Activated CD4-positive, alpha-beta T cell treated with anti-CD3 and anti-CD28 coated beads, Interleukin-2, amount 50 U/mL, for 48 hours (primary cell): ENCODE measurements at places on chromosomes 12 and 14.

DNA sequence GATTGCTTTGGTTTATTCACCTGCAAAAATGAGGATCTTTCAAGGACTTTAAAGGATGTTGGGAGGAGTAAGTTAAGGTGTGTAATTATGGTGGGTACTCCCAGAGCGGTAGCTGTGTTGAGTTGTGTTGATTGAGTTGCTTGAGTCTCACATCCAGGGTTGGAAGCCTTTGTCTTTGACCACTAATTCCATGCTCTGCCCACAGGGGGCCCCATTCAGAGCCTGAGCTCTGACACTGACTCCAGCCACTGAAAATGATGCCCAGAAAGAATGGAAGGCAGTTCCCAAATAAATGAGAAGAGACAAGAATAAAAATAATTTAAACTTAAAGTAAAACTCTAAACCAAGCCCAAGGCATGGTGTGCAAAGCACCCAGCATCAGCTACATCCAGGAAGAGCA, 237.4 kb upstream of the PWP1 start:
- peak; percentile 3 for DNase-seq

GRCh38 chr12:2988494-2988893, 29.3 kb downstream of the TEAD4 start:
- DNase-seq = no peak

- DNase-seq = no peak
Measured at GRCh38 chr12:89844539-89844938, 135.9 kb upstream of the ATP2B1 start.

- DNase-seq = no peak
Measured at GRCh38 chr12:124679533-124680371, 112.3 kb upstream of the NCOR2 start.

GRCh38 chr14:64696355-64696857, 7.8 kb upstream of the PLEKHG3 start:
- no peak for DNase-seq

GRCh38 chr14:66572826-66573225, 64.9 kb downstream of the GPHN start:
- no peak for DNase-seq

GRCh38 chr14:46887144-46887543, 235.6 kb upstream of the RPL10L start:
- no peak for DNase-seq

GRCh38 chr12:24768415-24768814, 180.5 kb downstream of the BCAT1 start:
- DNase-seq = no peak

- no peak for DNase-seq
Measured at GRCh38 chr12:10393291-10393690, 3.5 kb upstream of the KLRK1 start.

DNA sequence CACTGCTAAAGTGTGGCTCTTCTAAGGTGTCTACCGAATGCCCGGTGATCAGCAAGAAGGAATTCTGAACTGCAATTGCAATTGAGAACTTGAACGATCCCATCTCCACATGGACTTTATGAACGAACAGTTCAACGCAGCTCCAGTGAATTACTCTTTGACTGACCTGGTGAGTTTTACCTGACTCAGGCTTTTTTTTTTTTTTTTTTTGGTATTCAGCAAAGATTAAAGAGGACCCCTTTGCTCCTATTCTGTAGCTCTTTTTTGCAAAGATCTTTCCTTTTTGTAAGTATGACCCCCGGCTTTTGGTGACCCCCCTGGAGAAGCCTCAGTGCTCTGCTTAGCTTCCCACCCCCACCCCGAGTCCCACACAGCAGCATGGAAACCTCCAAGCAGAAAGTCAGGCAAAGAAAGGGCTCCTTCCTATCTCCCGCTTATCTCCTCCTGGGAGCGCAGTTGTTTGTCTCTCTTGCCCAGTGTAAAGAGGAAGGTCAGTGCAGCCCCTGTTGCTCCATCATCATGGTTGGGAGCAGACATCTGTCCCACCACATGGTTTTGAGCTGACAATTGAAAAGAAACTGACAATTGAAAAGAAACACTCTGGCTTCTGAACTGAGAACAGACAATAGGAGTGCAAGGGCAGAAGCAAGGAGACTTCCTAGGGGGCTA, 72.1 kb upstream of the DIO3 start:
- DNase-seq = no peak

- DNase-seq = no peak
Measured at GRCh38 chr14:61774861-61775260, 12.6 kb downstream of the SNAPC1 start.

- DNase-seq = no peak
Measured at GRCh38 chr12:120286768-120287490, 4.8 kb downstream of the RNU4-2 start.

DNA sequence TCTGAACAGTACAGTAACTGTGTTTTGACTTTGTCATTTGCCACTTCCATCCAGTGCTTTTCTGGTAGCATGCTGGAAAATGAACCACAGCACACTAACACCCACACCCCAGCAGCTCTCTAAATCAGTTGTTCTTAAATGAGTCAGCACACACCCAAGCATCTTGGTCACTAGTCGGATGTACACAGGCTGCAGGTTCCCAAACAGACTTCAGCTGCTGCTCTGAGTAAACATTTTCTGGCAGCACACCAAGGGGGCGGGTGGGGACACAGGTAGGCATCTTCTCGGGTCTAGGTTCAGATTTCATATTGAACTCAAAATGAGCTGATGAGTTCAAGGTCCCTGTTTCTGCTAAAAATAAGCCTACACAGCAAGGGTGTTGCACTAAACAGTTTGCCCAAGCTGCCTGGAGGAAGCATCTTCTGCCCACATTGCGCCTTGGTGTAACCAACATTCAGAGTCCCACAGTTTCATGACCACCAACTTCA, 39.8 kb downstream of the IFNG start:
- DNase-seq = peak; percentile 74

GRCh38 chr14:35406506-35407305, 2.2 kb upstream of the NFKBIA start:
- no peak for DNase-seq

DNA sequence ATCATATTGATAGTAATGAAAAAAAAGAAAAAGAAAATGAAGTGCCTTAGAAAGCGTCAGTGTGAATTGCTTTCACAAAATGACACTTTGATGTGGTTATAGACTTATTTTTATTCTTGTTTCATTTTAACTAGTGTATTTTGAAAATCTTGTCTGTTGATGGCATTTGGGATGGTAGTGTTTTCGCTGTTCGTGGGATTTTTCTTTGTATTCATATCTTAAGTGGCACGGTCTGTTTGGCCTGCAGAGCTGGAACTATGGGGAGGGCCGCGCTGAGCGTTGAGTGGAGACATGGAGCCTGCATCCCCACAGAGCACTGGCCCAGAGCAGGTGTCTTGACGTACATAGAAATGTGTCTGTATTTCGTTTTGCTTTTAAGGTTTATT, 61.6 kb downstream of the WDR20 start:
- peak; percentile 42 for DNase-seq

DNA sequence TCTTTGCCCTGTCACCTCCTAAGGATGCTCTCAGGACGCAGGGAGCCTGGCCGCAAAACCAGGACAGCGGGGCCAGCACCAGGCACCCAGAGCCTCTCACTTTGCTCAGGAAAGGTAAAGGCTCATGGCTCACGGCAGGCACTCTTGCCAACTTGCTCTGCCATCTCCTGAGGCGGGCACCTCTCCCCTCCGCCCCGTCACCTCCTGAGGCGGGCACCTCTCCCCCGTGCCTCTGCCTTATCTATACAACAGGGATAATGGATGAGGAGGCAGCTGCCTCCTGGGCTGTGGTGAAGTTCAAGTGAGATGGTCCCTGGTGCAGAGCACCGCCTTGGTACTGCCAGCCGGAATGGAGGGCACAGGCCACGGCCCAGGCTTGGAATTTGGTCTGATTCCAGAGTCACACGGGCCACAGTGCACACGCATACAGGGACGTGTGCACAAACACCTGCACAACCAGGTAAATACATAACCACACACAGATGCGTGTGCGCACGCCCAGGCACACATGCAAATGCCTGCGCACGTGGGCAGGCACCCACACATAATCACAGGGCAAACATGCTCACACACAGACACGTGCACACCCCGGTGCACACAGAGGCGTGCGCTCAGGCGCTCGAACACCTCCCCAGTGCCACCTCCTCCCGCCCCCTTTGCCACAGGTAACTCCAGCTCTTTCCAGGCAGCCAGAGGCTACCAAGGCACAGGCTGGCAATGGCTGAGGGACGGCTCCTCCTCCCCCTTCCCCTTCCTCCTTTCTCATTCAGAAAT, 11.6 kb downstream of the DEGS2 start:
- no peak for DNase-seq

DNA sequence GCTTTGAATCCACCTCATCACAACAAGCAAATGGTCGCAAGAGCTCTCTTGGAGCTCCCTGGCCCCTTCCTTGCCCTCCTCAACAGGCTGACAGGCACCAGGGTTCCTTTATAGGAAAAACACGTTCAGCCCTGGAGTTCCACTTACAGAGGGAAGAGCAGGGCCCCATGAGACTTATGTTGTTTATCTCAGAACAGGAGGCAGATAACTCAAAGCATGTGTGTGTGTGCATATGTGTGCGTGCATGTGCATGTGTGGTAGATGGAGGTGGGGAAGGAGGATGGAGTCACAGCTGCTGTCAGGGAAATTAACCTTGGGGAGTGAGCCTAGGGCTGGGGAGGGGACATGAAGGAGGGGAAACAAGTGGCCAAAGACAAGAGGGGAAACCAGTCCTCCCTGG, 138.1 kb downstream of the DPF3 start:
- DNase-seq = no peak

DNA sequence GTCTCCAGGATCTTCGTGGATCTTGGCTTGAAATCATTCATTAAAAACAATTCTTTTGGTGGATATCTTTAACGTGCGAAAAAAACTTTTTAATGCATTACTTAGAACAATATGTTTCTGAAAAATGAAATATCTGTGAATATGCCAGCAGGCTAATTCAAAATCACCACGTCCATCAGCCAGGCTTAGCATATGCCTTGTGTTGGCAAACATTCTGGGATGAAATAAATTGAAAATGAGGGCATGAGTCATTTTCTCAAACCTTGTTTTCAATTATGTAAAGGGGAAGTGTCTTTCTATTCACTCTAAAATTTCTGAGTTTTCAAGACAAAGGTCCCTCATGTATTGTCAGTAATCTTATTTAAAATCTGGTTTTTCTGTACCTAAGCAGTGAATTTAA, 393.9 kb downstream of the PAWR start:
- DNase-seq = no peak

DNA sequence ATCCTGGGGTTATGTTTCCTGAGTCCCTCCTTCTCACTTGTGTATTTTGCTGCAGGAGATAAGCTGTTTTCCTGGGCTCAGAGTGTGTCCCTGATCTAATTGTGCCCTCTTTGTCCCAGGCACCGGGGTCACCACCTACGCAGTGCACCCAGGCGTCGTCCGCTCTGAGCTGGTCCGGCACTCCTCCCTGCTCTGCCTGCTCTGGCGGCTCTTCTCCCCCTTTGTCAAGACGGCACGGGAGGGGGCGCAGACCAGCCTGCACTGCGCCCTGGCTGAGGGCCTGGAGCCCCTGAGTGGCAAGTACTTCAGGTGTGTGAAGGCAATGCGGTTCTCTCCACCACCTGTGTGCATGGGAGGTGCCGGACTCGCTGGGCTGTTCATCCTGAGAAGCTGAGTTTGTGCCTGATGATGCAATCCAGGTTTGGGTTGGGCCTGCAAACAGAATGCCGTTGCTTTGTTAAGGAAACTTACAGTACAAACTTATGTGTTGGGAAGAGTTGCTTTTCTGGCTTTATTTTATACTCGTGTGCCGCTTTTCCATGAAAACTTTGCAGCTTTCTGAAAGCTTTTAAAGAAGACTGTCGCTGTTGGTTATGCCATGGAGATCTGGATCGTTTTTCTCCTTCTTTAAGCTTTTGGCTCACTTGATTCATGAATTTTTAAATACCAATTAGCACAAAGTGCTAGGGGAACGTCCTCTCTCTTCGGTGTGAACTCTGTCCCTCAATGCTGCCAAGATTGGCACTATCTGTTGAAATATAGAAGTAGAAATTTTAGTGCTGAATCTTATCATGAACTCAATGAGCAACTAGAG, 27.6 kb downstream of the RDH12 start:
- DNase-seq = no peak

GRCh38 chr14:42517806-42518500, 911.3 kb downstream of the LRFN5 start:
- DNase-seq = no peak

DNA sequence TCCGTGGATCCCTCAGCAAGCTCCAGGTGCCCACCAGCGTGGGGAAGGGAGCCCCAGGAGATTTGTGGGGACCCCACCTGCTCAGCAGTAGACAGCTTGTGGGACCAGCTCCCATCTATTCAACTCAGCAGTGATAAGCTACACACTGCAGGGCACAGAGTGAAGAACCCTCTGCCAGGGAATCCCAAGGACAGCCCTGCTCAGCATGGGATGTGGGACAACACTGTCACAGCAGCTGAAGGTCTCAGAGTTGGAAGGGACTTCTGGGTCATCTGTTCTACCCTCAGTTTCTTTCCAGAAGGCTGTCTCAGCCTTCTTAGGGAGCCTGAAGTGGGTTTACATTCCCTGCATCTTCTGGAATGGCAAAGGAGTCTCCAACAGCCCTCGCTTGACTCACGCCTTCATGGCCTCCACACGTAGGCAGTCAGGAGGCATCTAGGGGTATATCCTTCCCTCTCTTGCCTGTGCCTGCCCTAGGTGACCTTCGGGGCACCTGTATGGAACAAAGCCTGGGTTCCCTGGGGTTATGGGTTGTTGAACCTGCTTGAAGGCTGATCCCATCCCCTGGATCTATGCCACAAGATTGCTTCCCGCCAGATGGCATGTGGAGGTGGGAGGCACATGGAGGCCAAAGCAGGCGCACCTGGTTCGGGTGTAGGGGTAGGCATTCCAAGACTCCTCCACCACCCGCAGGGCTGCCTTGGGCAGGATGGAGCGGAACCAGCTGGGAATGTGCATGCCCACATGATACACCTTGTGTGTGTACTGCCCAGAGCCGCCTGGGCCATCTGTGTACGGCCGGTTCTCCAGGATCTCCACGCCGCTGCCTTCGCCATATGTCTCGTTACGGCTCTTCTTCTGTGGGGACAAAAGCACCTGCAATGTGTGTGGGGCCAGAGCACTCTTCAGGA, 33.0 kb downstream of the ARL6IP4 start:
- DNase-seq = no peak

DNA sequence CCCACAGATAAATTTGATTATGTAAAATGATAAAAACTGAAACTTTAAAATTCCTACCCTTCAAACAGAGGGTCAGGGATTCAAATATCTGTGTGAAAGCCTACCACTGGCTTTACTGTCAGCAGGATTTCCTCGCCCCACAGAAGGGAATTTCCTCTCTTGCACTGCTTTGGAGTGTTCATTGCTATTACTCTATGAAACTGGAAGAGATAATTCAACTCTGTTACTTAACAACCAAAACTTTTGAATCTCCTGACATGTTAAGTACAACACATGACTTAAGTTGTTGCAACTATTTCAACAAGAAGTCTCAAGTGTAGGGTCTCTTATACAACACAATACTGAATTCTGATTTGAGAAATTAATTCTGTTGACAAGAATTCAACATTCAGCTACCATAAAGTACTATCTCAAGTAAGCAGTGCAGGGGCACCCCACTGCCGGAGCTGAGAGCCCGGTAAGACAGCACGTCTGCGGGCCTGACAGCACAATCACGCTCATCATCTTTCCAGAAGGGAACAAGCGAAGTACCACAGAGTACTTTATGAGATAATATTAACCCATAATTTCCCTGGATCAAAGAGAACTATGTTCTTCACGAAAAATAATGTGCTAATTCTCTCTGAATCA, 22.9 kb downstream of the DICER1 start:
- DNase-seq = no peak
